Stimulated activated CD4-positive, alpha-beta T cell treated with anti-CD3 and anti-CD28 coated beads, Interleukin-12 subunit alpha, Interleukin-12 subunit beta, amount 100 ng/mL, for 48 hours (primary cell): ENCODE measurements at places on chromosomes 12 and 14.

DNA sequence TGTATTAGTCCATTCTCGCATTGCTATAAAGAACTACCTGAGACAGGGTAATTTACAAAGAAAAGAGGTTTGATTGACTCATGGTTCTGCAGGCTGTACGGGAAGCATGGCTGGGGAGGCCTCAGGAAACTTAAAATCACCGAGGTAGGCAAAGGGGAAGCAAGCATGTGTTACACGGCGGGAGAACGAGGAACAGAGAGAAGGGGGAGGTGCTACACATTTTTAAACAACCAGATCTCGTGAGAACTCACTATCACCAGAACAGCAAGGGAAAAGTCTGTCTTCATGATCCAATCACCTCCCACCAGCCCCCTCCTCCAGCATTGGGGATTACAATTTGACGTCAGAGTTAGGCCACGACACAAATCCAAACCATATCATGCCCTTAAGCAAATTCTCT, 13.3 kb upstream of the MAX start:
- DNase-seq, result no peak

DNA sequence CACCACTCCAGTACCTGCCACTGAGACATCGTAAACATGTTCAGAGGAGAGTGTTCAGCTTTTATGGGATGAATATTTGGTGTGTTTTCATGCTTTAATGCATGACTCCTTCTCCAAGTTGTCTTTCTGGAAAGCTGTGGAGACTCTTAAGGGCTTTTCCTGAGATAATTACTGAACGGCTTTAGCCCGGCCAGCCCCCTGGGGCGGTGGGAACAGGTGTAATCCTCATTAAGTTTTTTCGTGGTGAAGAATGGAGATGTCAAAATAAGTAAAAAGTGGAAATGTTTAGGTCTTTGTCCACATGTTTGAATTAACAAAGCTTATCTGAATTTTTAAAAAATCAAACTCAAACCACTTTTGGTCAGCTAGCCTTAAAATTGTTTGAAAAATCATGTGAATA, 1.5 kb downstream of the SYNE2 start:
- no peak for DNase-seq

DNA sequence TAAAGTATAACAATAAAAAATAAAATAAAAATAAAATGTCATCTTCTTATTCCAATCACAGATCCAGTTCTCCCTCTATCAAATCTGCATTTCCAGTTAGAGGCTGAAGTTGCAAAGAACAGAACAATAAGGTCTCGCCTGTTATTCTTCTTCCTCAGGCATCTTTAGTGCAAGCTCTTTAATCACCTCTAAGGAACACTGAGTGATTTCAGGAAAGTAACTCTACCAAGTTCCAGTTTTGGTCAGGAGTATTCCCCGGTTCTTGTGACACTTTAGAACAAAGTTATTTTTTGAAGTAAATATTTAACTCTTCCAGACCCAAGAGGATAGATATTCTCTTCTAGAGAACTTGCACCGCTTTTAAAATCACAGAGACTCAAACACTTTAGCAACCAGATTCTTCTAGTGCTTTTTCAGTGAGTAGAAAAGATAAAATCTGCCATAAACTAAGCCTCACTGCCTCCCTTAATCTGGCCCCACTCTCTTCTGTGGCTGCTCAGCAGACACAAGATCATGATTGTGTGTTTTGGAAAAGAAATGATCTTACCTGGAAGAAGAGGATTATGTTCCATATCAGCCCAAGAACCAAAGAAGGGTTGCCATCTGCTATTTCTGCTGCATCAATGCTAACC, 57.9 kb upstream of the DICER1 start:
- DNase-seq, result no peak

- DNase-seq, result peak; percentile 29
Observed at GRCh38 chr12:107322063-107322462, 228.7 kb upstream of the CRY1 start.

- no peak for DNase-seq
Observed at GRCh38 chr14:71429902-71430301, 502.3 kb upstream of the RGS6 start.

DNA sequence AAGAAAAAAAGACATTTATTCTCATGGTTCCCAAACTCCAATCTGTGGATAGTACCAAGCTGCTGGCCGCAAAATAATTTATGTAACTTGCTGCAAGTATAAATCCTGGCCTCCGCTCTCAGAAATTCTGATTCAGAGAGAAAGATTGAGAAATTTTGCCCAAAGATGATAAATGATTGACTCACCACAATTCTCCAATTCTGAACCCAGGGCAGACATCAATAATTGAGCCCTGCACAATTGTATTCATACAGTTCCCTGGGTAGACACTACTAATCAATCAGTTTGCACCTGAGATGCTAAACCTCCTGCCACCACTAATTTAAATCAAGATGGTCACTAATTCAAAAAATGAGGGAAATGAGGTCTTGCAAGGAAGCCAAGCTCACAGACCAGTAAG, 38.2 kb downstream of the TRPV4 start:
- DNase-seq, result no peak

DNA sequence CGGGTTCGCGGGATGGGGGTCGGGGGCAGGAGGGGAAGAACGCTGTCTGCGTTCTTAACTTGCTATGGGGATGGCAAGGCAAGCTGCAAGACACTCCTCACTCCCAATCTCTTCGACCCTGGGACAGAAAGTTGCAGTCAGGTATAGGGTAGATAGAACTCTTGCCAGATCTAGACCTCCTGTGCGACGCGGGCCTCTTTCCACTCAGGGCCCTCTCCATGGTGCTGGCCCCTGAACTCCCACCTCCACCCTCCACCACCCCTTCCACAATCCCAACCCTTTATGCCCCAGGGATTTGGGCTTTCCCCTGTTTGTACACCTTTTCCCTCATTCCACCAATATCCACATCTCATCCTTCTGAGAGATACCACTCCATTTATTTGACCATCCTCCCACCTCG, 812 bp downstream of the NABP2 start:
- no peak for DNase-seq
